Activated T-helper 9 cell treated with anti-CD3 and anti-CD28 coated beads, Interleukin-2, amount 50 U/mL, for 16 hours (primary cell): ENCODE measurements at places on chromosomes 5 and 9.

DNA sequence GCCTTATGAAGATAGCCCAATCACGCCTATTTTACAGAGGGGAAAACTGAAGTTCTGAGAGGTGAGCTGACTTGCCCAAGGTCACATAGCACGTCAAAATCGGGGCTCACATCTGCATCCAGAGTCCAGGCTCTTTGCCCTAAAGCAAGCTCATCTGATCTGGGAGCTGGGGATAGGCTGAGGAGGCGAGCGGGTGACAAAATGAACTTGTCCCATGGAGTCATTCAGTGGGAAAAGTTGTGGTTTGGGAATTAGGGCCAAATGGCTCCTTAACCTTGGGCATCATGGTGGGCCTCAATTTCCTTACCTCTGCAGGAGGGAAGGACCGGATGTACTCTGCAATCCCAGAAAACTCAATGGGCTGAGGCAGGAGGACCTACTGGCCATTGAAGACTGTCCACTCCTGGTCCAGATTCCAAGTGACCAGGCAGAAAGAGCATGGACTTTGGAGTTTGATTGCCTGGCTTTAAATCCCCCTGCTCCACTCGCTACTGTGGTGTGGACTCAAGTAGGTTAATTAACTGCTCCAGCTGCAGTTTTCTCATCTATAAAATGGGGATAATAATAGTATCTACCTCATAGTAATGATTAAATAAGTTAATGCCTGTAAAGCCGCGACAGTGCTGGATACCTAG, 160.4 kb downstream of the RGS3 start:
- DNase-seq, result no peak

GRCh38 chr5:79842991-79843390, 148.1 kb downstream of the MTX3 start:
- no peak for DNase-seq

- DNase-seq, result no peak
Observed at GRCh38 chr9:21357479-21358460, 7.1 kb upstream of the IFNA6 start.

- no peak for DNase-seq
Observed at GRCh38 chr9:9563817-9564216, 1049.0 kb downstream of the PTPRD start.

- DNase-seq, result no peak
Observed at GRCh38 chr9:89803403-89803802, 198.6 kb downstream of the GADD45G start.

DNA sequence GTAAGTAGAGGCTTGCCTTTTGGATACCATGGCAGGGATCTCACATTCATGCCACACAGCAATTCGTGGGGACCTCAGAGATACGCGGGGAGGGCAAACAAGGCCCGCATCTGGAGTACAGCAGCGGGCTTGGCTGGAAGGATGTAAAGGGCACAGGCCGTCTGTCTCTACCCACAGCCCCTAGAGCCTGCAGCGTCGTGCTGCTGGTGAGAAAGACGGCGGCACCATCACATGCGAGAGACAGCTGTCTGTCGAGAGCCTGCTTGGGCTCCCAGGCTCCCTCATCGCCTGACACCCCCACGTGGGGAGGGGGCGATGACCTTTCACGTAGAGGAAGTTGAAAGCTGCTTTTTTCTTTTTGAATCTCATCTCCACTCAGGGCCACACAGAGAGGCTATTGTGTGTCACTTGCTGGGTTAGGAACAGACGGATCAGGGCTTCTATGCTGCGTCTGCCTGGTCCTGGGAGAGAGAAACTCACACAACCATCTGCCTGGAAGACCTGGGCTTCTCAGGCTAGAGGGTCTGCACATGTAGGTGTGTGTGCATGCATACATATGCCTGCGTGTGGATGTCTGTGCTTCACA, 134.6 kb upstream of the PPP1R26 start:
- no peak for DNase-seq

DNA sequence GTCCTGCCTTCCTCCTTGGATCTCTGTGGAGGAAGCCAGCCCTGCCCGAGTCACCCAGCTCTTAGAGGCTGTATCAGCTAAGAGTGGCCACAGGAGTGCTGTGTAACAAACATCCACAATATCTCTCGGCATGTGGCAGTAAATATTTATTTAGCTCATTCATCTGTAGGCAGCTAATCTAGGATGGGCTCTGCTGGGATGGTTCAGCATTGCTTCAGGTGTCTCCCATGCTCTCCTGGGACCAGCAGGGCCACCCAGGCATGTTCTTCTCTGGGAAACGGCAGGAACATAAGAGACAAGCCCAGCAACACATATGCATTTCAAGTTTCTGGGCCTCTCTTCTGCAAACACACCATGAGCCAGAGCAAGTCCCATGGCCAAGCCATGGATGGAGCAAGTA, 56.1 kb downstream of the HRH2 start:
- DNase-seq, result no peak

- no peak for DNase-seq
Observed at GRCh38 chr9:91802391-91802790, 147.6 kb downstream of the ROR2 start.

DNA sequence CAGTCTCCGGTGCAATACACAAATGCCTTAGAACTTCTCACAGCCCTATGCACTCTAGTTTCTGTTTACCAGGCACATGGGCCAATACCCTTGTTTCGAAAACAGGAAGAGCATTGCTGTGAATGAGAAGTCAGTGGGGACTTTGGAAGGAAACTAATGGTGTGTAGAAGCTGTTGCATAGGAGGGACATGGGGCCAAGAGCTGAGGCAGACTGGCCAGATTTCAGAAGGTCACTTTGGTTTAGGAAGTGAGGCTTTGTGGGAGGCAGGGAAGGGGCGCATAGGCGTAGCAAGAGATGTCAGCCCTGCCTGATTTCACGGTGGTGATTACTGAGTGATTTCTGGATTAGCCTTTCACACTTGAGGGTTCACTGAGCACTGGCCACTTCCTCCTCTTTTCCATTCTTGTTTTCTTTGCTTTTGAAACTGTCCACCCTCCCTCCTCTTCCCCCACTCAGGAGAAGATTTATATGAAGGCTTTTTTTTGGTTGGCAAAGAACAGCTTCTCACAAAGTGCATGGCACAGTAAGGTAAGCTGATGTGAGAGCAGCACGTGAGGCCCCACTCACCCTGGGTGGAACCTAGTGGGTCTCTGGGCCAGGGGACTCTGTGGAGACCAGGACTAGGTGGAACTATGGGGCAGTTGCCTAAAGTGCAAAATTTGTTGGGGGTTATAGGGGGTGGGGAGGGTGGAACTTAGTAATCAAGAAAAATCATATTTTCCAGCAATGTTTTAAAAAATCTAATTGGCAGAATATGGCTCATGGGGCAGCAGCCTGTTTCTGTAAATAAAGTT, 6.1 kb upstream of the TMEM252 start:
- no peak for DNase-seq

DNA sequence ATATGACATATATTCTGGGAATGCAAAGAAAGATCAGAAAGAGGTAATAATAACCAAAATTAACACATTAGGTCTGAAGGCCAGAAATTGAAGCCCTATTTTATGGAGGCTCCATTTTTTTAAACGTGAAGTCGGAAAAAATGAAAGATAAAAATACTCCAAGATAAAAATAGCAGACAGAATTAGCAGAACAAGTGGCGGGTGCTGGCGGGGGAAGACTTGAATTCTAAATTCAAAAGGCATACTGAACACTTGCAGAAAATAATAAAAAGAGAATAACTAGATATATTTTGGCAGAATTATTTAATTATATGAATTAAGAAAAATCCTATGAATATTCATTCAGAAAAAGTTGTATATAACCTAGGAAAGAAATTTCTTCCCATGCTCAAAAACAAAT, 543.7 kb upstream of the ACO1 start:
- DNase-seq, result no peak

DNA sequence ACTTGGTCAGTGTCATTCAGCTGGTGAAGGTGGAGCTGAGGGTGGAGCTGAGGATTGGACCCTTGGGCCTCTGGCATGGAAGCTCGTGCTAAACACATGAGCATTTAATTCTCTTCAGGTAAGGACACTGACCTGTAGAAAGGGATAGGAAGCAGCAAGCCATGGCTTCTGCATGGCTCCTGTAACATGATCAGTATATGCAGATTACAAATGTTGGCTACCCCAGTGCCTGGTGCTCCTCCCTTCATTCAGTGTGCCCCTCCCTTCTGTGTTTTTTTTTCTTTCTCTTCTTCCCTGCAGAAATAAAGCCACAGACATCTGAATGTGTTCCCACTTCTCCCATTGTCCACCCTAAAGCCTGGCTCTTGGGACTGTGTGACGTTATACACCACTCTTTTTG, 52.9 kb downstream of the ARHGAP26 start:
- no peak for DNase-seq

DNA sequence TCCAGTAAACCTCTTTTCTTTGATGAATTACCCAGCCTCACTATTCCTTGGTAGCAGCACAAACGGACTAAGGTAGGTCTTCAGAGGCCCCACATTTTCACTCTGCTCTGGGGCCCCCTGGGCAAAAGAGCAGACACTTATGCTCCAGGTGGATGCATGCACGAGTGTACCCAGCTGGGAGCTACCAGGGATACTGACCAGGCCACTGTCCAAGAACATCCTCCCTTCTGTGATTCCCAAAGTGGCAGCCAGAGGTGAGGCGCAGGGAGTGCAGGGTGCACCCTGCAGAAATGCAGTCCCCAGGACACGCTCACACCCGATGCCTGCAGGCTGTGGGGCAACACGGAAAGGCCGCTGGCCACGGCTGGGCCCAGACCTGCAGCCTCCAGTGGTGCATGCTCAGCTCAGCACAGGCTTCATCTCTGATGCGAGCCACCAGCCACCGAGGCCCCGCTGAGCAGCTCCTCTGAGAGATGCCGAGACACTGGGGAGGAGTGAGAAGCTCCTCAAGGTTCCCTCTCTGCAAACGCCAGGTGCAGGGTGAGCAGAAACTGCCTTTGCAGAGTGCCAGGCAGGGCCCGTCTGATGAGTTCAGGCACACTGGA, 48.1 kb upstream of the OLFM1 start:
- DNase-seq, result no peak

DNA sequence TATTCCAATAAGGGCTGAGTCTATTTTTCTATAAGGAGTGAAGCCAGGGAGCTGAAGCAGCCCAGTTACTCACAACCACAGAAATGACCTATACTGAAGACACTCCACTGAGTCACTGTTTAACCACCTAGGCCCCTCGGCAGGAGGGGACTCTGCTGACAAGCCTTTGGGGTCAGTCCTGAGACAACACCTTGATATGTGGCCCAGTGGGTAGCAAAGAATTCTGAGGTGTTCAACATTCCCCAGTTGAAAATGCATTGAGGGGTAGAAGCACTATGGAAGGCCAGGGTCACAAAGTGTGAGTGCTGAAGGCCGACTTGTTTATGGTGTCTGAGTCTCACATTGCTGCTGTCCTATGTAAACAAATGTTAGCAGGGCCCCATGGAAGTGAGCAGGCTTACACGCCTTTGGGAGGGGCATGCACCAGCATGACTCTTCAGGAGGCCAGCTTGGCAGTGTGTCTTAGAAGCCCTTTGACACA, 112.6 kb upstream of the NFIL3 start:
- no peak for DNase-seq

DNA sequence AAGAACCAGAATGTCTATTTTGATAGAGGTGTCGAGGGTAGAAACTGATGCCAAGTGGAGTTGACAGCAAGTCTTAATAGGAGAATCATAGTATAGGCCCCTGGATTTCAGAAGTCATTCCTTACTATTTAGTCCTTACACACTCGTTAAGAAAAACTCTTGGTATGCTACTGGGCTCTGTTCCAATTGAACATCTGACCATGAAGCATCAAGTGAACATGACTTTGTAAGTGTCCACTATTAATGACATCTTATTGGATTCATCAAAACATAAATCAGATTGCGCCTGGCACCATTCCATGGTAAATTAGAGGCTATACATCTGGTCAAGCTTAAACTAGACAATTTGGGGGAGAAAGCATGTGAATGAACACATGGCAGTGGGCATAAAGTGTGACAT, 1056.5 kb upstream of the EDIL3 start:
- no peak for DNase-seq

- DNase-seq, result no peak
Observed at GRCh38 chr5:121144764-121145163, 680.7 kb downstream of the PRR16 start.
